Cortex of kidney (tissue), 1 donor: ENCODE measurements at places on chromosomes 16 and 17.

DNA sequence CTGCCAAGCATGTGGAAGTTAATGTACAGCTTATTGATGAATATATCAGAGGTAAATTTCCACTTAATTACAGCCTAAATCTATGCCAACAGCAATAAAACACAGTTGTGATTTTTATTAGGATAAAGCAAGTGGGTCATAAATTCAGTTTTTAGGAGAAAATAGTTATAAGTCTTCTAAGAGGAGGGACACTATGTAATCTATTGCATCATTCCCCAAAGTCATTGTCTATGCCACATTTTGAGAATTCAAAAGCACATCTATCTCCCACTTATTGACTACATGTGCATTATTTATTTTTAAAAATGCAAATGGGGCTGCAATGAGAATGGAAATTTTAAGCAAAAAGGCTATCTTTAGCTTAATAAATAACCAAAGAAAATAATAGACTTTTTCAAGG lies 23.7 kb upstream of the NSRP1 start:
- DNase-seq: no peak

DNA sequence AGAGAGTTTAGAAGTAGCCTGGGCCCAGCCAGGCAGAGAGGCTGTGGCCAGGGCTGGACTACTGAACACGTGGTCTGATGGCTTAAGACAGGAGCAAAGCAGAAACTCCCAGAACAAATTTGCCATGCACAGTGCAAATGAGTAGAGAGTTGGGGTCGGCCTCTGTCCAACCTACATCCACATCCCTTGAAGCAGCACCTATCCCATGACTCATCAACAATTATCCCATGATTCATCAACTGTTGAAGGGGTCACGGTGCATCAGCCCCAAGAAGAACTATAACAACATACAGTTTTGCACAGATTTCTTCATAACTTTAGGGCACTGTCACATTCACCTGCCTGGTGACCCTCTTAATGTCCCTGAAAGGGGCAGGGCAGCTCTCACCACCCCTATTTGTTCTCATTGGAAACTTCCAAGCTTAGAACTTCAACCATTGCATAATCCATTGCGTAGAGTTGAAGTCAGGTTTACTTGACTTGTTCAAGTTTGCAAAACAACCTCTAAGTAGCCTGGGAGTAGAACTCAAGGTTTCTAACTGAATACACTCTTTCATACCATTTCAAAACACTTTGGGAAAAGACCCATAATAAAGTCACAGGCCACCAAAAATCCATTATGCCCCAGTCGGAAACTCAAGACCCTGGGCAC lies 235.2 kb upstream of the CDH5 start:
- no peak for DNase-seq

GRCh38 chr16:4511441-4512082 lies 27.0 kb downstream of the CDIP1 start:
- no peak for DNase-seq

- DNase-seq: no peak
Observed at GRCh38 chr17:44222112-44222869, 2.8 kb upstream of the UBTF start.

DNA sequence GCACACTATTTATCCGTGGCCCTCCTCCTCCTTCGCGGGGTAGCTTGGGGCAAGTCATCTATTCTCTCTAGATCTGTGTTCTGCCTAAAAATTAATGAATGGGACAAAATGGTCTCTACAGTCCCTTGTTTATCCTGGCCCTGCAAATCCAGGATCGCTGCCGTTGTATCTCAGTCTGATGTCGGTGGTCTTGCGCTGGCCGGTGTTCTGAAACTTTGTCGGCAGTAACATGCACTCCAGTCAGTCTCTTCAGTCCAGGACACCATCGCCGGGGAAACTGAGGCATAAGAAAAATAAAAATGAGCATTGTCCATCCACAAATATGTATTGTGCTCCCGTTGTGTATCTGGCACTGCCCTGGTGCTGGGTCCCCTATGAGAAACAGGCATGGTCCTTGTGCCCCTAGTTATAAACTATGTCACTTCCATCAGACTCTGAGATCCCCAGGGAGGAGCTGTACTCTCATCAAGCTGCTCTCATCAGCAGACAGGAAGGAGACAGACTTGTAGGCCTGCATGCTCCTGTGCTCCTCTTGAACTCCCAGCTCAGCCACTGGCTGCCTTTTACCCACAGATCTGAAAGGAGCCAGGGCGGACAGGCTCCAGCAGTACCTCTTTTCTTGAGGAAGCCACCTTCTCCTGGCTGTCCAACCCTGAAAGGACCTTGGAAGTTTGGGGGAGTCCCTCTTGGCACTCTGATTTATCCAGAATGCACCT lies 13.7 kb upstream of the CA4 start:
- no peak for DNase-seq

DNA sequence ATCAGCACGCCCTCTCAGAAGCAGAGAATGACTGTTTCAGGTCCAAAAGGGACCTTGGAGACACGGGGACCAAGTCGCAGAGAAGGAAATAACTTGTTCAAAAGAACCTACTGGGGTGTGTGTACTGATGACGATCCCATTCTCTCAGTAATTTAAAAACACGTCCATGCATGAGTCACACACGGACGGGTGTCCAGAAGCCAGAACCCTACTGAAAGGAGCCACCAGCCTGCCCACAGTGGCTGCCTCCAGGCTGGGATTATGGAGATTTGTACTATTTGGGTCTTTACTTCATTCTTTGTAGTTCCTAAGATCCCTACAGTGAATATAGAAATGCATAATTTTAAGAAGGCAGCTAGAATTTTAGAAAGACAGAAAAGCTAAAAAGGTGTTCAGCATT lies 27.8 kb downstream of the TMEM204 start:
- no peak for DNase-seq

- no peak for DNase-seq
Observed at GRCh38 chr17:14582996-14583395, 282.1 kb downstream of the HS3ST3B1 start.

DNA sequence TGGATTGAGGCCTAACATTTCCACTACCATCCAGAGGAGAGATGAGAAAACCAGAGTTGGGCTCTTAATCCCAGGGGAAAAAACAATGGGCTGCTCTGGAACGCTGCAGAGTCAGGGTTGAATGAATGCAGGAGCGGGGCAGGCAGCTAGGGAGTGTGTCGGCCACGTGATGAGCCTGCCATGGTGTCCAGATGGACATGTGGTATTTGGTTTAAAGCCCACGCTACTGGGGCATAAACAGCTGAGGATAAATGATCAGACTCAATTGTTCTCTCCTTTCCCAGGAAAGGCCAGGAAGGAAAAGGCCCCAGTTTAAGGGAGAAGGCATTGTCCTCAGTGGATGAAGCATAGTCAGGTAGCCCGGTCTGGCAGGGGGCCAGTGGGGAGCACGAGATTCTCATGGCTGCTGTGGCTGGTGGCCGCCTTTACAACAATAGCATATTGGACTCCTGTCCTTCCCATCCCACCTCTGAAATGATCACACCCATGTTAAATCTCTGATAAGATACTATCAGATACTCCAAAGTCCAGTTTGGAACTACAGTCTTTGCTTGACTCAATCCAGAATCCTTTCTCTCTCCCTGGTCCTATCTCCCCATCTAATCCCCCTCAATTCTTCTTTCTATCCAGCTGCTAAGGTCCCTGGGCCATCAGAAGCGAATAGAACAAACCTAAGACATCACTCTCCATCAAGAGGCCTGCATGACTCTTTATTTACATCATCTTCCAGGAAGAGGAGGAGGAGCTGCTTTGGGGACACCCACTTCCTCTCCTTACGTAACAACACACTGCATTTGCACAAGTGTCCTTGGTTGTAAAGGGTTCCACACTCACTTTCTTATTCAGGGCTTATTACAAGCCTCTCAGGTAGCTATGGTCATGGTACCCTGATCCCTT lies 20.4 kb downstream of the CA4 start:
- no peak for DNase-seq

DNA sequence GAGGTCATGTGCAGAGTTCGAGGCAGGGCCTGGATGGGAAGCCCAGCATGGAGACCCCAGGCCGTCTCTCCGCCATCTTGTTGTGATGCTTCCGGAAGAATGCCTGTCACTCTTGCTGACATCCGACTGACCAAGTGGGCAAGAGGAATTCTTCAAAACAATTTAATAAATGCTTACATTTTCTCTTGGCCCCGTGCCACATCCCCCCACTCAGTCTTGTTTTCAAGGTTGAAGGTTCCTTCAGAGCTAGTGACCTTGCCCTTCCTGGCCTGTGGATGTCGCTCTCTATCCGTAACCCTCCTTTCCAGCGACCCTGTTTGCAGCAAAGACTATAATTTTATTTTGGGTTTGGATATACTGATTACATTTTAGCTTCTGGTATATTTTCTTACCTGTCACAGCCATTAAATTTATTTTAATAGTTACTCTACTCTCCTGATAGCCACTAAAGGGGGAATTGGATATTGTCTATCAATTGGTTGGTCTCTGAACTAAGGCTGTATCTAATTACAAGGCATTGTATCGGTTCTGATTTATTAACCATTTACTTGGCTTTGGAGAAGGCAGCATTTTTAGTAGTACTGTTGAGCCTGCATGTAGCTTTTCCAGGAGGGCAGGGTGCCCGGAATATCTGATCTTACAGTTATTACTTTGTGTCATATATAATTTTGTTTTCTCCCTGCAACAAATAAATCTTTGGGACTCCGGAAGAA lies 264.5 kb downstream of the WWOX start:
- DNase-seq: no peak

DNA sequence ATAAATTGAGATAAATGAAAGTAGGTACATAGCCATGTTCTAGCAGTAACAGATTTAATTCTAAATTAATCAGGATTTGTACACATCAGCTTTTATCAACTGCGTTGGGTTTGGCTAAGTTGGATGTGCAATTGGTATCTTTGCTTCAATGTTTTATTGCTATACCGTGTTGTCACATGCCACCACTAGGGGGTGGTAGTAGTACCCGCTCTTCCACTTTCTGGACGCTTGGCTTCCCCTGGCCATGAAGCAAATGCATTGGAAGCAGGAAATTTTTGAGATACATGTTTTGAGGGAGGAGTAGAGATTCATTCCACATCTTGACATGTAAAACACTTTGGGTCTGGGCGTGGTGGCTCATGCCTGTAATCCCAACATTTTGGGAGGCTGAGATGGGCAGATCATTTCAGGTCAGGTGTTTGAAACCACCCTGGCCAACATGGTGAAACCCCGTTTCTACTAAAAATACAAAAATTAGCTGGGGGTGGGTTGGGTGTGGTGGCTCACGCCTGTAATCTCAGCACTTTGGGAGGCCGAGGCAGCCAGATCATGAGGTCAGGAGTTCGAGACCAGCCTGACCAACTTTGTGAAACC lies 58.6 kb downstream of the EMP2 start:
- no peak for DNase-seq
